ENCODE measurements at places on chromosomes 16 and 17.
A peak's percentile ranks its signal among the peaks of the same experiment; 100 is the strongest.

DNA sequence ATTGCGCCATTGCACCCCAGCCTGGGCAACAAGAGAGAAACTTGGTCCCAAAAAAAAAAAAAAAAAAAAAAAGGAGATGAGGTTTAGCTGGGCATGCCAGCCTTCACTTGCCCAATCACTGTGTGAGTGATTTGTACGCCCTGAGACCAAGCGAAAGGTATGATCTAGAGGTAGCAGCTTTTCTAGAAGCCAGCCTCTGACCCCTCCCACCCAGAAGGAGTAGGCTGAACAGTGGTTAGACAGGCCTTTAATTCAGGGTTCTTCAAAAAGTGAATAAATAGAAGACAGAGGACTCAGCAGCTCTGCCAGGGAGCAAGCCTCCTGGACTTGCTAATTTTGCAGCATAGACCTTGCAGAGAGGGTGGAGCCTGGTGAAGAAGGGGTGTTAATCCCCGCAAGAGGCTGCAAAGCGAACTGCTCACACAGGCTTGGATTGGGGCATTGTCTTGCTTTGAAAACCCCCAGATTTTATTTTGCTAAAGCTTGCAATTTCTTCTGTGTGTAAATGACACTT is 7.1 kb upstream of the CYTH1 start:
- no peaks in the 10 kb centered on the region for H3K27me3 ChIP-seq
- no peaks in the 10 kb centered on the region for H3K4me1 ChIP-seq
- H3K27ac ChIP-seq, result no peak overlapping the region
- no peak for DNase-seq
- no peak overlapping the region for H3K4me3 ChIP-seq

DNA sequence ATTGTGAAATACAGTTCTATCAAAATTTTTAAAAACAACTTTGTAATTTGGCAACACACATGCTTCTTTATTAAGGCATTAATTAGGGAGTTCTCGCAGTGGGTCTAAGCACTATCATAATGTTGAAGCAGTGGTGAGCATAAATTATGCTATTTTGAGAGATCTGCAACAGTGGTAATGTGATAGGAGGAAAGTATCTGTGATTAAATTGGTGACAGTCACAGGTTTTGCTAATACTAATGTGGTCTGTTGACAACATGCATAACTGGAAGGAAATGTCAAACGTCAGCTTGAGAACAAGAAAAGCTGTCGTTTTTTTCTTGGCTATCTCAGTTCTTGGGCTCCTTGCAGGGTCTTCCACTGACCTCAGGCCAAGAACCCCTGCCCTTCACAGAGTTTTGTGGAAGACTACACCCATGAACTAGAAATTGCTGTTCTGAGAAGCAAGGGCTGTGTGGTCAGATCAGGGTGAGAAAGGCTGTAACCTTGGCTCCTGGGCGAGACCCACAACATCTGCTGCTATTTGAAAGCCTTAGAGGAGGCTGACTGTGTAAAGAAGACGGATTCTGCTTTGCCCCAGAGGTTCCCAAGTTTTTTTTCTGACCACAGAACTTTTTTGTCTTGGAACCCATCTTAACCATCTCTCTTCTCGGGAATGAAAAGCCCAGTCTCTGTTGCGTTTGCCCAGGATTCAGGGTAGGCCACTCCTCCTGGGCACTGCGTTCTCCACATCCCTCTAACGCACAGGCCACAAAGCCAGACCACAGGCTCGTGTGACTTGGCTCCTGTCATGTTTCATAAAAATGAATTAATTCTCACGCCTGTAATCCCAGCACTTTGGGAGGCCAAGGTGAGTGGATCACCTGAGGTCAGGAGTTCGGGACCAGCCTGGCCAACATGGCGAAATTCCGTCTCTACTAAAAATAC is 13.9 kb downstream of the ATP2A1 start:
- H3K36me3 ChIP-seq, result no peaks in the 10 kb centered on the region
- no peak for DNase-seq
- no peaks in the 10 kb centered on the region for H3K27me3 ChIP-seq
- no peak overlapping the region for H3K27ac ChIP-seq

GRCh38 chr17:59899099-59899498 is 6.2 kb downstream of the RPS6KB1 start:
- H3K4me3 ChIP-seq, result no peak overlapping the region
- no peak overlapping the region for H3K27ac ChIP-seq
- H3K4me1 ChIP-seq, result peaks cover 7% of the 10 kb centered on the region

DNA sequence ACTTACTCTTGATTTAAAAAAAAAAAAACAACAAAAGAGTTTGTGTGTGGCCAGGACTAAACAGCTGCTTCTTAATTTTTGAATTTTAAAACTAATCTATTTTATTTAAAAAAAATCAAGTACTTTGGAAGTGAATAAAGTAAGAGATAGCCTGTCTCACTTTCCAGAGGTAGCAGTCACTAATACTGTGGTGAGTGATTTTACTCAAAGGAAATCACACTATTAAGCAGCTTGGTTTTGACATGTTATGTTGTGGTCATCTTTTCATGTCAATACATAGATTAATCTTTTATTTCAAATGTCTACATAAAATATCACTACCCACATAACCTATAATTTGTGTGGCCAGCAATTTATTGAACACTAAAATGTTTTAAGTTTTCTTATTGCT is 102.2 kb upstream of the HLF start:
- H3K27ac ChIP-seq, result no peak overlapping the region
- H3K36me3 ChIP-seq, result no peaks in the 10 kb centered on the region
- DNase-seq, result no peak

GRCh38 chr17:19339341-19339815 is 23.1 kb downstream of the B9D1 start:
- H3K4me1 ChIP-seq, result no peaks in the 10 kb centered on the region
- no peak overlapping the region for H3K4me3 ChIP-seq
- peaks cover 71% of the 10 kb centered on the region for H3K27me3 ChIP-seq
- H3K36me3 ChIP-seq, result no peaks in the 10 kb centered on the region
- no peak for DNase-seq
- no peak overlapping the region for H3K27ac ChIP-seq

GRCh38 chr17:47644324-47644723 is 5.4 kb upstream of the KPNB1 start:
- no peaks in the 10 kb centered on the region for H3K27me3 ChIP-seq
- peaks cover 22% of the 10 kb centered on the region for H3K4me1 ChIP-seq
- no peak overlapping the region for H3K27ac ChIP-seq
- DNase-seq, result no peak
- no peaks in the 10 kb centered on the region for H3K36me3 ChIP-seq
- H3K4me3 ChIP-seq, result no peak overlapping the region

DNA sequence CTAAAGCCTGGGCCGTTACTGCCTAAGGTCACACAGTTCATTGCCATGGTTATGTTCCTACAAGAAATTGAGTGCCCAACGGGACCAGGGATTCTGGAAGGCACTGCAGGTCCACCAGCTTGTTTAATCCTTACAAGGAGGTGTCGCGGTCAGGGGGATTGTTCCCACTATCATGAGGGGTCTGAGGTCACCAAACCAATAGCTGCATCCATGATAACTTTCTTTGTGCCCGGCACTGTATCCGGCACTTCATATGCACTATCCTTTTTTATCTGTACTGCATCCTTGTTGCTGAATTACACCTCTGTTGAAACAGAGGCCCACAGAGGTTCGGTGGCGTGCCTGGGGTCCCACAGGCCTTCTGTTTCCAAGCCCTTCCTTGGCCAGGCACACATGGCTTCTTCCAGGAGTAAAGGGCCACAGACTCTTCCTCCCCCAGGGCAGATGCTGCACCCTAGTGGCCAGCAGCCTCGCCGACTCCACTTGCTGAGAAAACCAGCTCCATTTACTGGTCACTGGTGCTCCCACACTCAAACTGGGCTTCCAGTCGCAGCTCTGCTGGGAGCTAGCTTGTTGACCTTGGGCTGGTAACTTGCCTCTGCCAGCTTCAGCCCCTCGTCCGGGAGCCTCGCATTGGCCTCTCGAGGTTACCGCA is 82.0 kb upstream of the PLCG2 start:
- H3K4me3 ChIP-seq, result no peak overlapping the region
- peaks cover 20% of the 10 kb centered on the region for H3K4me1 ChIP-seq
- H3K27ac ChIP-seq, result no peak overlapping the region
- no peaks in the 10 kb centered on the region for H3K27me3 ChIP-seq
- peaks cover 57% of the 10 kb centered on the region for H3K36me3 ChIP-seq

DNA sequence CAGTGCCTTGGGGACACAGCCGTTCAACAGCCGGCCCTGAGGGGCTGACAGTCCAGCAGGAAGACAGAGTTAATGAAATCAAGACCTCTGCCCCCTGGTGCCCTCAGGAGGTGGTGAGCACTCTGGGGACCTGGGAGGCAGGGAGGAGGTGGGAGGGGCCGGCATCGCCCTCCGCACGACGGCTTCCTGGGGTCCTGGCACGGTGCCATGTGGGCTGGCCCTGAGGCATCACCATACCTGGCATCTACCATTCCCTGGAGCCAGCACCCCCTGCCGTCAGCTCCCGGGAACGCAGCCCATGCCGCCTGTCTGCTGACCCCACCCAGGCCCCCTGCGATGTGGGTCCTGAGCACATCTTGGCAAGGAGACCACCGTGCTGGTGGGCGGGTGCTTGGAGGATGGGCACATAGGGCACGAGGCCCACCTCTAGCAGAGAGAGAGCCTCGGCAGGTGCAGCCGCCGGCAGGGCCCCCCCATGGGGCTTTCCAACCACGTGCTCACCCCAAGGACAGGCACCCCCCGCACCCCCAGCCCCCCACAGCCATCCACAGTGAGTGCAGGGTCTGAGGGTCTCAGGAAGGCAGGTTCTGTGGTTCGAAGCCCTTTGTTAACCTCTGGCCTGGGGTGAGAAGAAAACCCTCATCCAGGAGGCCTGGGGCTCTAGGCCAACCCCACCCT is 52.5 kb downstream of the ZFPM1 start:
- peaks cover 5% of the 10 kb centered on the region for H3K4me1 ChIP-seq
- DNase-seq, result peak; percentile 74
- H3K27me3 ChIP-seq, result no peaks in the 10 kb centered on the region
- H3K27ac ChIP-seq, result no peak overlapping the region

GRCh38 chr16:17252064-17252463 is 218.7 kb downstream of the XYLT1 start:
- DNase-seq, result no peak
- peaks cover 7% of the 10 kb centered on the region for H3K36me3 ChIP-seq
- H3K4me3 ChIP-seq, result no peak overlapping the region
- no peaks in the 10 kb centered on the region for H3K4me1 ChIP-seq
- H3K27ac ChIP-seq, result no peak overlapping the region

DNA sequence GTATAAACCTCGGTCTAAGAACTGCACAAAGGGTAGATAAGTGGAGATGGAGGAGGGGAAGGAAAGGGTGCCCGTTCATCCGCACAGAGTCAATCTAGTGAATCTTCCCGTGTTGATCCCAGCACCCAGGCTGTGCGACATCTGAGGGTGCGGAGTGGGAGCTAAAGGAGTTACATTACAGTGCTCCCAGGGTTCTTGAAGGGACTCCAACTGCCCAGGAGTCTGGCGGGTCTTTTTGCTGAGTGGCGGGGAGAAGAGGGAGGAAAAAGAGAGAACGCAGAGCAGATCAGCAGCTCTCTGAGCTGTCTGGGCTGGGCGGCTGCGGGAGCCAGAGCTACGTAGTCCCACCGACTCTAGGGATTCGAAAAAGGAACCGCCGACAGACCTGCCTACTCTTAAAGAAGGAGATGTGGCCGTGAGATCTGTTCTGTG is 1.6 kb upstream of the CA10 start:
- H3K27ac ChIP-seq, result no peak overlapping the region
- peaks cover 56% of the 10 kb centered on the region for H3K27me3 ChIP-seq
- no peak overlapping the region for H3K4me3 ChIP-seq
- DNase-seq, result no peak
- no peaks in the 10 kb centered on the region for H3K4me1 ChIP-seq

DNA sequence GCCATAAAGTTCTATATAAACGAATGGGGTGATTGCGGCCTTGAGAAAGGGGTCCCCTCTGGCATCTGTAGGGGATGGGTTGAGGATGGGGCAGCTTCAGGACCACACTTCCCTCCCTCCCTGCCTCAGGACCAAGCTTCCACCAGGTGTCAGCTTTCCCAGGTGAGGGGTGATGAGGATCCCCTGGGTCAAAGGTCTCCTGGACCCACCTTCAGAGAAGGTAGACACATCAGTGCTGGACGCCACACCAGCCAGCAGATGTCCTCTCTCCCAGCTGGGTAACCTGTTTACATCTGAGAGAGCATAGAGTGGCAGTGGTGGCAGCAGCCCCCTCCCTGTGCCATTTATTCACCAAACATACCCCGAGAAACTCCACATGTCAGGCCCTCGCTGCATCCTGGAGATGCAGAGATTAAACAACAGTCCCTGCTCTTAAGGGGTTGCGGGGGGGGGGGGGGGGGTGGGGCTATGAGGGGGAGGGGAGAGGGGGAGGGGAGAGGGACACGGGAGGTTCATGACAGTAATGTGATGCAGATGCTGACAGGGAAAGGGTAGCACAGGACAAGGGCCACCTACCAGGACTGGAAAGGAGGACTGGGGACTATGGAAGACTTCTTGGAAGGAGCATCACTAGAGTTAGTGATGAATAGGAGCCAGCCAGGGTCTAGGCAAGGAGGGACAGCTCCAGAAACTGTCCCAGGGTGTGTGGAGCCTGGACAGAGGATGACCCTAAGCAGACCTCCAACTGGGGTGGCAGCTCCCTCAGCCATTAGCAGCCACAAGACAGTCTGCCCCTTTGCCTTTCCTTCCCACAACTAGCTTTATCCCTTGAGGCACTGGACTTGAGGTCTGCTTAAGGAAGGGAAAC is 5.0 kb downstream of the PROCA1 start:
- no peak for DNase-seq
- no peak overlapping the region for H3K27ac ChIP-seq
- peaks cover 16% of the 10 kb centered on the region for H3K36me3 ChIP-seq
- peaks cover 14% of the 10 kb centered on the region for H3K4me1 ChIP-seq
- no peaks in the 10 kb centered on the region for H3K27me3 ChIP-seq

DNA sequence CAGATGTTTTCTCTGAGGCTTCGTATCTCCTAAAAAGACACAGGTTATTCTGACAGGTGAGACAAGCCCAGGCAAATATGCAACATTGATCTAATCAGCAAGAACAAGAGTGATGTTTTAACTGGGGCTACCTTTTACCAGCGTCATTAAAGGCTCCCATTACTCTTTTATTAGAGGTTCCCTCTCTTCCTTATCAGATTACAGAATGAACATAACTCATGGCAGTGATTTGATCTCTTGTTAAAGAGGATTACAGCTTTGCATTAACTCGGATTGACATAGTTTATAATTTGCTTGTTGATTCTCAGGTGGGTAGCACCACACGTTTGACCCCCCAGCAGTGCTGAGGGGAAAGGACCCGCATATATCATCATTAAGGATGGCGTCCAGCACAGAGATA is 90.5 kb downstream of the AATF start:
- H3K4me3 ChIP-seq, result no peak overlapping the region
- no peaks in the 10 kb centered on the region for H3K4me1 ChIP-seq
- H3K27me3 ChIP-seq, result no peaks in the 10 kb centered on the region
- H3K27ac ChIP-seq, result no peak overlapping the region
- H3K36me3 ChIP-seq, result peaks cover 11% of the 10 kb centered on the region

GRCh38 chr16:27232901-27233625 is 29.7 kb downstream of the KDM8 start:
- DNase-seq, result no peak
- no peaks in the 10 kb centered on the region for H3K36me3 ChIP-seq
- H3K4me3 ChIP-seq, result no peak overlapping the region
- no peak overlapping the region for H3K27ac ChIP-seq

DNA sequence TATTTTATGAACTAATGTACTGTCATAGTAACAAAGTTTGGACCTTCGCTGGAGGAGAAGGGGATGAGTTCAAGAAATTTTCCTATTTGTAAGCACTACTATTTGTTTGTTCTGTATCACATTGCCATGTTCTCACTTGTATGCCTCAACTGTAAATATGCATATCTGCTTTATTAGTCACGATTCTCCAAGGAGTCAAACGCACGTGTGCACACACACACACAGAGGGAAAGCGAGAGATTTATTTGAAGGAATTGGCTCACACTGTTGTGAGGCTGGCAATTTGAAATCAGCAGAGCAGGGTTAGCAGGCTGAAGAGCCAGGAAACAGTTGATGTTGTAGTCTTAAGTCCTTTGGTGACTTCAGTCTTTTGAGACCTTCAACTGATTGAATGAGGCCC is 24.9 kb upstream of the MYH2 start:
- no peak overlapping the region for H3K27ac ChIP-seq
- DNase-seq, result no peak
- H3K36me3 ChIP-seq, result no peaks in the 10 kb centered on the region
